ENCODE measurements at places on chromosomes 1 and 21.

DNA sequence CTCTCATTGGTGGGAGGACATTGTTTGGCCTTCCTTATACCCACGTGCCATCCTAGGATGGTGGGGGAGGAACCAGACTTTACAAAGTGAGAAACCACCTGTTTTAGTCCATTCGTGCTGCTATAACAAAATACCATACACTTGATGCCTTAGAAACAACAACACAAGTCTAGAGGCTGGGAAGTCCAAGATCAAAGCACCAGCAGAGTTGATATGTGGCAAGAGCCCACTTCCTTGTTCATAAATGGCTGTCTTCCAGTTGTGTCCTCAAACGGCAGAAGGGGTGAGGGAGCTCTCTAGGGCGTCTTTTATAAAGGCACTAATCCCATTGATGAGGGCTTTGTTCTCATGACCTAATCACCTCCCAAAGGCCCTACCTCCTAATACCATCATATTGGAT, 31.1 kb downstream of the CAPN8 start:
- no peak for DNase-seq

DNA sequence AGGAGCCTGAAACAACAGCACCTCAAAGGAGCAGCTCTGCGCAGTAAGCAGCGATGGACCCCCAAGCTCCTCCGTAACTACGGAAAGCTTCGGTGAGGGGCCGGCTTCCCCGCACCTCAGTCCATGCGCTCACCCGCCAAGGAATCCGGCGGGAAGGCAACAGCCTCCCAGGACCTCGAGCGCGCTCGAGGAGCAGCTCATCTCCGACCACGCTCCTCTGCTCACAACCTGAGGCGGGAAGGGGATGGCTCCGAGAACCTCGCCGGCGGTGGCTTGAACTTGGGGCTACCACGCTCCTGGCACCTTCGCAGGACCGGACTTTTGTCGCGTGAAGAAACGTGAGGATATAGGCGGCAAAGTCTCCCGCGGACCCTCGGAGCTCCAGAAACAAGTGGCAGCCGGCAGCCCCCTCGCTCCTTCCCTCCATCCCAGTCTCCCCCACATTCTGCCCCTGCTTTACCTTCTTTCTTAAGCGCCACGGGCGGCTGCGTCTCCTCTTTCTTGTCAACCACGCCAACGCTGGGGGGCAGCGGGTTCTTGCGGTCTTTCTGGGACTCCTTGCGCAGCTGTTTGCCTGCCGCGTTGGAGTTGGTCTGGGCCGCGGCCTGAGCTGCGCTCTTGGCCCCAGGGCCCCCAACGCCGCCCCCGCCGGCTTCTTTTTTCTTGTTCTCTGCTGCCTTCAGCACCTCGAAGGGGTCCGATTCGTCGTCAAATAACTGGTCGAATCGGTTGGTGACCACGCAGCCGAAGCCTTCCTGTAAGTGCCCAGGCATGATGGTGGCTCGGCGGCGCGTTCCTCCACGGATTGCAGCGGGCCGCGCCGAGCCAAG, 459 bp downstream of the SERBP1 start:
- peak; percentile 21 for DNase-seq

- peak; percentile 86 for DNase-seq
Observed at GRCh38 chr1:66521721-66522365, 12.1 kb upstream of the SGIP1 start.

DNA sequence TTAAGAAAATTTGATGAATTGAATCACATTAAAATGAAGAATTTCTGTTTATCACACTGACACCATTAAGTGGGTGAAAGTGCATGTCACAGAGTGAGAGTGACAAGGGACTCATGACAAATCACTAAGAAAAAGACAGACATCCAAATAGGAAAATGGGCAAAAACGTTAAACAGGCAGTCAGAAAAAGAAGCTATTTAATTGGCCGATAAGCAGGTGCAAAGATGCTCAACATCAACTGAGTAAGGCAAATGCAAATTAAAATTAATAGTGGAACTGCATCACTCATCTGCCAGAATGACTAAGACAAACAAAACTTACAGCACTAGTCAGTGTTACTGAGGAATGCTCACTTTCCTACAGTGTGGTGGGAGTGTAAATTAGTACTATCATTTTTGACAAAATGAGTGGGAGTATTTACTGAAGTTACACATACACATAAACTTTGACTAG, 39.2 kb upstream of the RUNX1 start:
- DNase-seq: peak; percentile 34

- DNase-seq: no peak
Observed at GRCh38 chr1:5985250-5985649, 7.0 kb downstream of the NPHP4 start.

DNA sequence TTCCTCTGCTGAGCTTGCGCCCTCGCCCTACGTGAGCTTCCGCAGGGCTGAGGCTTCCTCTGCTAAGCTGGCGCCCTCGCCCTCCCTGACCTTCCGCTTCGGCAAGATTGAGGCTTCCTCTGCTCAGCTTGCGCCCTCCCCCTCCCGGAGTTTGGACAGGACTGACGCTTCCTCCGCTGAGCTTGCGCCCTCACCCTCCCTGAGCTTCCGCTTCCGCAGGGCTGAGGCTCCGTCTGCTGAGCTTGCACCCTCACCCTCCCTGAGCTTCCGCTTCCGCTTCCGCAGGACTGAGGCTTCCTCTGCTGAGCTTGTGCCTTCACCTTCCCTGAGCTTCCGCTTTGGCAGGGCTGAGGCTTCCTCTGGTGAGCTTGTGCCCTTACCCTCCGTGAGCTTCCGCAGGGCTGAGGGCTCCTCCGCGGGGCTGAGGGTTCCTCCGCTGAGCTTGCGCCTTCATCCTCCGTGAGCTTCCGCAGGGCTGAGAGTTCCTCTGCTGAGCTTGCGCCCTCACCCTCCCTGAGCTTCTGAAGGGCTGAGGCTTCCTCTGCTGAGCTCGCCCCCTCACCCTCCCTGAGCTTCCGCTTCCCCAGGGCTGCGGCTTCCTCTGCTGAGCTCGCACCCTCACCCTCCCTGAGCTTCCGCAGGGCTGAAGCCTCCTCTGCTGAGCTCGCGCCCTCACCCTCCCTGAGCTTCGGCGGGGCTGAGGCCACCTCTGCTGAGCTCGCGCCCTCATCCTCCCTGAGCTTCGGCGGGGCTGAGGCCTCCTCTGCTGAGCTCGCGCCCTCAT, 753.6 kb upstream of the TPTE start:
- DNase-seq: no peak

DNA sequence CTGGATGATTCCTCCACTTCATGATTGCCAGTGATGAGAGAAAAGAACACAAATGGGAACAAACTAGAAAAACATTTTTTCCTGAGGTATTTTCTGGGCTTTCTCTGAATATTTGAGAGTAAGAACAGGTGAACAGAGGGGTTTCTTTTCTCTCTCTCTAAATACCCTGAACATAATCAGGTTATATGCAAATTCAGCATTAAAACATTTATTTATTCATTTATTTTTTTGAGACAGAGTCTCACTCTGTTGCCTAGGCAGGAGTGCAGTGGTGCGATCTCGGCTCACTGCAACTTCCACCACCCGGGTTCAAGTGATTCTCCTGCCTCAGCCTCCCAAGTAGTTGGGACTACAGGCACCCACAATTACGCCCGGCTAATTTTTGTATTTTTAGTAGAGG, 5.8 kb upstream of the LEFTY2 start:
- DNase-seq: no peak

GRCh38 chr1:40564913-40565312, 33.5 kb downstream of the ZNF684 start:
- no peak for DNase-seq

DNA sequence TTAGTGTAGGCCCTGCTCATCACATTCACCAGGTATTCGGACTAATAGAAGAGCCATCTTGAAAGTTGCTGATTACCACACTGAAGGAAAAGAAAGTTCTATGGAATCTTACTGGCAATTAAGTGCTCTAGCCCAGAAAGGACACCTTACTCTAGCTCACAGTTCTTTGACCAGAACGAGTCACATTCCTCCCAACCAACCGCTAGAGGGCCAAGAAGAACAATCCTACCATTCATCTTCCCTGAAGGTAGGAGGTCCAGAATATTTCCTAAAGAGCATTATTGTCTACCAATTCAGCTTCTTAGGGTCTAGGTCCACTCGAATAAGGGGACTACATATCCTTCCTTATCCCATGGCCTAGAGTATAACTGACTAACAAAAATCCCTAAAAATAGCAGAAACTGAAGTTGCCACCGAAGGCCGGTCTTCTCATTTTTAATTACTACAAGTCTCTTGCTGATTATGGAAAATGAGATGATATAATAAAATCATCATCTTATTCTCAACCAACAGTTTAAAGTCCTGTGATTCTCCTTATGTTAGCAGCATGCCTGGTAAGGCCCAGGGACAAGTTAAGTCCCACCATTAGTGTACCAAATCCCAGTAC, 2.7 kb upstream of the FMO1 start:
- DNase-seq: peak; percentile 35

- peak; percentile 73 for DNase-seq
Observed at GRCh38 chr1:78092643-78093042, 46.9 kb downstream of the GIPC2 start.

DNA sequence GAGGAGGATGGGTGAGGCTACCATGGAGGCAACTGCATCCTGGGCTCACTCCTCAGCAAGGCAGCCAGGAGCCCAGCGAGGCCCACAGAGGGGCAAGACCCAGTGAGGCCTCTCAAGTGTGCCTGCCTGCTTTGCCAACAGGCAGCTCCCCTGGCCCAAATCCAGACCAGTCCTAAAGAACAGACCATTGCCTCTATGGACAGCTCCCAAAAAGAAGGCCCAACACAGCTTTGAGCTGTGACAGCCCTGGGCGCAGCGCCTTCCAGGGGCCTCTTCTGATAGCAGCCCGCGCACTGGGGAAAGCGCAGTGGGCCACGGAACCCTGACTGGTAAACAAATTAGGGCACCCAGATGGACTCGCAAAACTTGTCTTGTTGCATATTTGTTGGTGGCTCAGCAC, 25.5 kb downstream of the C1orf198 start:
- no peak for DNase-seq

GRCh38 chr1:196115646-196116045, 492.6 kb downstream of the KCNT2 start:
- peak; percentile 80 for DNase-seq

DNA sequence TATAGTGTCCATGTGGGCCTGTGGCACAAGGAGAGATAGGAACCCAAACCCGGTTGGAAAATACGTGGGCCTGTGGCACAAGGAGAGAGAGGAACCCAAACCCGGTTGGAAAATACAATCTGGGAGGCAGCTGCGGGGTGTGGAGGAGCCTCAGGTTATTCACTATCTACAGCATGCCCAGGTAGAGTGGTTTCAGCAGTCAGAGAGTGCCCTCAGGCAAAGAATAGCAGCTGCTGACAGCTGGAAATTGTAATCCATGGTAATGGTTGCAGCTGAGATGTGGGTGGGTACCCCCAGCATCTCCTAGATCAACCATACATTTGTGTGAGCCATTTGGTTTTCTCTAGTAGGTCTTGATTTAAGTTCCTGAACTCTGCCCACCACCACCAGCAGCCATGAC, 25.8 kb upstream of the MGST3 start:
- no peak for DNase-seq

GRCh38 chr1:1889847-1890505, 911 bp downstream of the GNB1 start:
- peak; percentile 60 for DNase-seq

GRCh38 chr1:53705446-53706096, 33.4 kb downstream of the GLIS1 start:
- no peak for DNase-seq

- DNase-seq: no peak
Observed at GRCh38 chr1:46039571-46040052, 92.8 kb downstream of the PIK3R3 start.

- peak; percentile 79 for DNase-seq
Observed at GRCh38 chr21:32499249-32500055, 85.9 kb downstream of the TCP10L start.

GRCh38 chr1:111585447-111586086, 34.0 kb upstream of the RAP1A start:
- no peak for DNase-seq

DNA sequence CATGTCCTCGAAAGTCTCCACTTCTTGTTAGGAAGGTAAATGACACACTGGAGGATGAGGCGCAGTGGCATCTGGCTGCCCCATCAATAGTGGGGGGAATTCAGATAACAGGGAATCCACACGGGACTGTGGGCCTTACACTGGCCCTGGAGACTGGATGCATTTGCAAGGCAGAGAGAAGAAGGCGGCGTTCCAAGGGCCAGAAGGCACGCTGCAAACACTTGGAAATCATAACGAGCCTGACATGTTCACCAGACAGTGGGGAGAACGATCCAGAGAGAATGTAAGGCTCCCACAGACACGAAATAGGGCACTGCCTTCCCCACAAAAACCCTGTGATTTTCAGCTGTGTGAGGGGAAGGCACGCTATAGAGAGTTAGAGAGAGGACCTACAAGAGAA, 70.5 kb downstream of the PGBD5 start:
- no peak for DNase-seq

- DNase-seq: peak; percentile 82
Observed at GRCh38 chr1:200429221-200429751, 19.4 kb upstream of the ZNF281 start.

DNA sequence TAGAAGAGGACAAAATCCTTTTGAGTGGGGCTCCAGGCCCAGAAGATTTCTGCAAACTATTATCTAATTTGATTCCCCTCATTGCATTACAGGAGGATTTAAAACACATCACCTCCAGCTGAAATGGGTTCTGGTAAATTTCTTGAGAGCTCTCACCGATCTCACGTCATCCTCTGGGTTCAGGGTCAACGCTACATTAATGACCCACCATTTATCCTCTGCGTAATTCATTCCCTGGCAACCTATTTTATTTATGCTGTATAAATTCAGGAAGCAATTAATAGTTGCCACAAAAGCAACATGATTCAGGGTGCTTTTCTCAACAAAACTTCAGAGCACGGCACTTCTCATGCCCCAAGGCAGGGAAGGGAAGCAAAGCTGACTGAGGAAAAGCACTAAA, 38.9 kb downstream of the LMX1A start:
- DNase-seq: no peak

DNA sequence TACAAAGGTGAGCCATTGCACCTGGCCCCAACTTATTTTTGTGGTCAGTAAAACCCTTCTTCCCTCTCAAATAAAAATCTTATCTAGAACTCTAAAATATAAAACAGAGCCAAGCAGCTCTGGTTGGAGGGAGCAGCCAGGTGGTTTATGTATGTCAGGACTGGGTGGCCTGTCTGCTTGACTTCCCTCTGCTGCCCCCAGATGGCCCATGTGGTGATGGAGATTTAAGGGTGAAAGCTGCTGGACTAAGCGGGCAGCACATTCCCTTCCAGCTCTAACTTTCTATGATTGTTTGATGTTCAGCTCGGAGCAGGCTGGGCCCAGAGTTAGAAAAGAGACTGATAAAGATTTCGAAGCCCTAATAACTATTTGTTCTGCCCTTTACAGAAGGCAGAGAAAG, 11.9 kb upstream of the PAQR6 start:
- no peak for DNase-seq

- DNase-seq: peak; percentile 76
Observed at GRCh38 chr1:221203224-221204054, 324.2 kb downstream of the HLX start.

DNA sequence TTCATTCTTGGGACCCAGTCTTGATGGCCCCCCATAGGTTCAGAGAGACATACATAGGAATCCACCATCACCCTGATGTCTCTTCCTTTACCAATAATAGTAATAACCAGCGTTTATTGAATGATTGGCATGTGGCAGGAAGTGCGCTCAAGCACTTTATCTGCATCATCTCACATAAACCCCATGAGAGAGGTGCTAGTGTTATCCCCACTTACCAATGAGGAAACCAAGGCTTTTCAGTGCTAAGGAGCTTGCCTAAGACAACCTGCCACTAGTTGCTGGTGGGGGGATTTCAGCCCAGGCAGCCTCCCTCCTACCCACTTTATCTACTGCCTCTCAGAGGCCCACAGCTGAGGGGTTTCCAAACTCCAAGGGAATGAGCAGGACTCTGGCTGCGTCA, 7.7 kb downstream of the LGR6 start:
- DNase-seq: no peak

GRCh38 chr21:43272591-43272990, 103.8 kb downstream of the CRYAA start:
- no peak for DNase-seq

All from EL (cell line).